ENCODE measurements at places on chromosomes 4 and X.

- no peak for DNase-seq
Measured at GRCh38 chrX:35166023-35166422, 223.4 kb downstream of the FAM47B start.

- DNase-seq = no peak
Measured at GRCh38 chrX:12779534-12779933, 11.7 kb upstream of the PRPS2 start.

DNA sequence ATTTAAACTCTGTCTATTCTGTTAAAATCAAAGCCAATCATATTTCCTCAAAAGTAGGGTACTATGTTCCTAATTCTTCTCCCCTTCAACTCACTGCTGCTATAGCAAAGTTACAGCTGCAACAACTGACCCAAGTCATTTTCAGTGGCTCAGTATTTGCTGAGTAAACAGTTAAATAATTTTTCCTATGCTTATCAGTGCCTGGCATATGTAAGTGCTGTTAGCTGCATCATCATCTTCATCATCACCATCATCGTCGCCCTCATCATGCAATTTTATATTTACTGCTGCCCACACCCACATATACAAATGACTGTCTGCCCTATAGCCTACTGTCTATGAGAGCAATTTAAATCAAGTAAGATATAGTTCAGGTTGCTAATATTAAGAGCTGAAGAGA lies 21.9 kb downstream of the COQ2 start:
- no peak for DNase-seq

GRCh38 chr4:186029571-186030398 lies 39.2 kb upstream of the TLR3 start:
- DNase-seq = no peak

- DNase-seq = no peak
Measured at GRCh38 chrX:151722241-151722846, 6.5 kb downstream of the FATE1 start.

- DNase-seq = no peak
Measured at GRCh38 chrX:109374262-109374960, 107.5 kb downstream of the GUCY2F start.

DNA sequence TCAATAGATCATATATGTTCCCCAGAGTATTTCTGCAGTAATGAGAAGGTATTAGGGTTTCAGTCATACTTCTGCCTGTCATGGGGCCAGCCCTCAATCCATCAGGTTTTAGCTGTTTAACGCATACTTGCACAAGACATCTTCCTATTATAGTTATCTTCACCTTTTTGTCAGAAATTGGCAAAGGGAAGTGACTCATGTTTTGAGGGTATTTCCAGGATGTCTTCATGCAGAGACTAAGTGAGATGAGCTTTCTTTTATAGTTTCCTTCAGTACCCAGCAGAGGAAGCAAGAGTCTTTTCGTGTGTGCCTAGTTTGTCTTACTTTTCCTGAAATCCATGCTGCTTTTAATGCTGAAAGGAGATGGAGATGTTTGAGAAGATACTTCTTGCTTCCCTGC lies 9.5 kb downstream of the CSTF2 start:
- no peak for DNase-seq

- DNase-seq = no peak
Measured at GRCh38 chr4:88618782-88619485, 26.7 kb downstream of the HERC3 start.

- DNase-seq = no peak
Measured at GRCh38 chrX:48451708-48452107, 18.4 kb downstream of the SLC38A5 start.

- no peak for DNase-seq
Measured at GRCh38 chrX:150100261-150100660, 162.0 kb upstream of the EOLA2 start.

- DNase-seq = no peak
Measured at GRCh38 chrX:137926090-137926489, 360.2 kb downstream of the ZIC3 start.

GRCh38 chr4:89619206-89619962 lies 217.6 kb downstream of the SNCA start:
- no peak for DNase-seq

DNA sequence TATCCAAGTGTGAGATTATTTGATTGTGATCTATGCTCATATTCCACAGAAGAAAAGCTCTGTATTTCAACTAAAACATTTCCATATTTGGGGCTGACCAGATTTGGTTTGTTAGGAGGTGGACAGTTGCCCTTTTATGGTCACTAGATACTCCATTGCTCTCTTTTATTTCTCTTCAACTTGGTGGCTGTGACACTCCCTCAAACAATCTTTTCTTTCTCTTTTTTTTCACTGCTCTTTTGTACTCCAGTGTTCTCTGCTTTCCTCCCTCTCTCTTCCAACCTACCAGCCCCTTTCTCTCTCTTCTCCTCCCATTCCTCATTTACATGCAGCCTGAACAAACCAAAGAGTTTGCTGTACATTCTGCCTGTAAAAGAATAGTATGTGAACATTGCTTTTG lies 48.8 kb downstream of the RBPJ start:
- DNase-seq = no peak

DNA sequence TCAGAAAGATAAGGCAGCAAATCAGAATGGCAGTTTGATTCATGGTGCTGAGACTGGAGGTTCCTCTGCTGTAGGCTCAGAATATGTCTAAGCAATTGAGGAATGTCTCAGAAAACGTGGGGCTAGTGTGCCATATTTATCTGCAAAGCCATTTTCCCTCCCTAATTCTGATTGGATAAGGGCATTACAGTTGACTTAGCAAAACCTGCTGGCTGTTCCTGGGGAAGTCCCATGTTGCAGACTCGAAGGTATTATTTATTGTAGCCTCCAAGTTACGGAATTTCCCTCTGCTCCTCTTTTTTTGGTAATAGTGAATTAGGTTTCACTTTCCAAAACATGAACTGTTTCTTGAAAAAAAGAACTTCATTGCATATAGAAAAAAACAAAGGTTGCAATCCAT lies at the start of gene CXCL10:
TSS of gene CXCL10 (minus strand) at position 109 of the 400 bp plus-strand sequence. CDS start at position 43, 66 bp downstream.
- DNase-seq = no peak

DNA sequence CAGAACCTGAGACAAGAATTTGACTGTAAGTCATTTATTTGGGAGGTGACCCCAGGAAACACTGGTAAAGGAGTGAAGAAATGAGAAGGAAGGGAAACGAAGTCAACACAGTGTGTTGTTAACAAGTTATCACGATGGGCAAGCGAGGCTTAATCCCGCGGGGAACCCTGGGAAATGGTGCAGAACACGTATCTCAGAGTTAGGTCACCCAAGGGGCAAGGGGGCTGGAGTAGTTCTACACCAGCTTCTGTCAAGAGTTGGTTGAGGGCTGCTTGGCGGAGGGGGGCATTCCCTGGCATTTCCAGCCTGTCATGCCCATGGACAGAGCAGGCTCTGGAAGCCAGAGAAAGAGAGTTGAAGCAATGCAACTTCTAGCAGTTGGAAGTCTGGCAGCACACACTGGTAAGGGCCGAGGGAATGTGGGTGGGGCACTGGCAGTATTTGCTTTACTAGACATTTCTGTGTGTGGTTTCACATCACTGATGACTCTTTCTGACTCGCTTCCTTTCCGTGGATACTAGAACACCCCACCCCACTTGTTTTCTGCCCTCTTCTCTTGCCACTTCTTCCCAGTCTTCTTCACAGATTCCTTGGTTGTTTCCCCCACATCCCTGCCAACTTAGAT lies 52.2 kb upstream of the ADGRG2 start:
- no peak for DNase-seq

GRCh38 chrX:131746491-131746968 lies 202.7 kb downstream of the OR13H1 start:
- no peak for DNase-seq

GRCh38 chrX:17798921-17799320 lies 61.6 kb downstream of the SCML1 start:
- DNase-seq = no peak

GRCh38 chrX:23304881-23305280 lies 29.8 kb upstream of the PTCHD1 start:
- DNase-seq = no peak

GRCh38 chr4:86974551-86974994 lies 39.8 kb downstream of the AFF1 start:
- DNase-seq = no peak

DNA sequence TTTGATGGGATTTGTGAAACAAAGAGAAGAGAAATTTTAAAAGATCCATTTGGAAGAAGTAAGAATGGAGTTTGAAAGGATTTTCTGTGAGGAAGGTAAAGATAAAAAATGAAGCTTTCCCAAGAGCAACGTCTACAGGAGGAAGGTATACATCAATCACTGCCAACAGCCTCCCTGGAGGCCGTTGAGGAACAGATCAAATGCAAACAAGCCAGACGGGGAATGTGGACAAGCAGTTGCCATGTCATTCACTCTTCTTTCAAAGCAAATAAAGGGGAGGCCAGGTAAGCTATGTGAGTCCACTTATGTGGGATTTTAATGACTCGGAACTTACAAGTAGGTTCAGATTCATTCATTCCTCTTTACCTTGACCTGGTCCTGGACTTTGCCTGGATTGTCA lies 1020.5 kb upstream of the AGA start:
- DNase-seq = no peak

DNA sequence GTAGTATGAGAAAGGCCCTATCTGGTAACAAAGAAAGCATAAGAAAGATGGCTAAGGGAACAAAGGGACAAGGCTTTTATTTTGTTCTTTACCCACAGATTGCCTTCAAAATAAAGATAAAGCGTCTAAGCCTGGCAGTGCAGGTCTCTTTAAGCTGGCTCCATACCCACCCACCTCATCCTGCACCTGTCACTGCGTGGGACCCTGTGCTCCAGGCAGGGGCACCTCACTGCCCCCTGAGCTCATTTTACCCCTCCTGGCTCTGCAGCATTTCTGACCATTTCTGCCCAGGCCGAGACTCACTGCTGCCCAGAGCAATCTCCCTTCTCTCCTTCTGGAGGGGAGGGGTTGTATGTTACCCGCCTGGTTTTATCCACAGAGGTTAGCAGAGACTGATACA lies 1.7 kb upstream of the CYP4V2 start:
- DNase-seq = no peak

- no peak for DNase-seq
Measured at GRCh38 chr4:80279751-80280150, 13.3 kb downstream of the FGF5 start.

DNA sequence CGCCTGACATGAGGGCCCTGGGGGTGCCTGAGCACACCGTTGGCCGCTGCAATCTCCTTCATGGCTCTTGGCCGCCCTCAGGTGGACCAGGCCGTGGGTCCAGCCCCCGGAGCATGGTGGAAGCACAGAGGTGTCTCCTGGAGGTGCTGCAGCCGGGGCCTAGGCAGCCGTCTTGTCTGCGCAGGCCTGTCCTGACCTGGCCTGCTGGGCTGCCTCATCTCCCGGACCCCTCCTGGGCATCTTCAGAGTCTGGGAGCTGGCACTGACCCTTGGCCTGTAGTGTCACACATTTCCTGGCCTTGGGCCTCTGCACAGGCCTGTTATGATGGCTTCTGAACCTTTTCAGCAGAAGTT lies 20.9 kb downstream of the UVSSA start:
- DNase-seq = no peak

DNA sequence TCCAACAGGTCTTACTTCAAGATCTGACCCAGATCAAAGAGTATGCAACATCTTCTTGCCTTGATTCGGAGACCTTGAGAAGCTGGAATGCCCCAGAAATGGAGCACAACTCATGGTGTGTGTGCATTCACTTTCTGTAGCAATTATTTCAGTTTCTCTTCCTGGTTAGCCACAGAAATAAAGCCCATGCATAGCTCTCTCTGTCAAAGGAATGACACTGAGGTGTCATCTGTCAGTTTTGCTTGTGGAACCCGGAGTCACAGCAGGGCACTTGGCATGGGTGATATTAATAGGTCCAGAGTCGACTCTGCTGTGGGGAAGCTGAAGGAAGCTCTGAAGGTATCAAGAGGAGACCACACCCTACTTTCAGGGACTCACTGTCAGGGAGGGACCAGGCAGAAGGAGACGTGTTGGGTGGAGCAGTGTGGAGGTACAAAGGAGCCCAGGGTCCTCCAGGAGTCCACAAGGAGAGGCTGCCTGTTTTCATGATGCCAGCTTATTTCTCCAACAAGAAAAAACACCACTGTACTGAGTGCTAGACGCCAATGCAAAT lies 10.7 kb downstream of the CLNK start:
- DNase-seq = no peak

GRCh38 chr4:94531991-94532789 lies 80.4 kb downstream of the PDLIM5 start:
- no peak for DNase-seq

DNA sequence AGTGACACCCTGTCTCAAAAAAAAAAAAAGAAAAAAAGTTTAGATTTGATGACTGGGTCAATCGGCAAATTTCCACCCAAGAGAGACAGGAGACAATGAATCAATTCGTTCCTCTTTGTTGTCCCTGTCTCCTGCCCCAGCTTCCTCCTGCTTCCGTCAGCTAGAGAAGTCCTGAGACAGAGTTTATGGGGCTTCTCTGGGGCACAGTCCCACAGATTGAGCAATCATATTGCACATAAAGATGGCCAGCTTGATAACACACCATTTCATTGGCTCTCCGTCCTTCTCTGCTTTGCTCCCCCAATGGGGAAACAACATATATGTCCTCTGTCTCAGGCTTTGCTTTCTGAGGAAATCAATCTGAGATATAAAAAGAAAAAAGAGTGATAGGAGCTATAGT lies 78.4 kb upstream of the FUNDC1 start:
- no peak for DNase-seq

DNA sequence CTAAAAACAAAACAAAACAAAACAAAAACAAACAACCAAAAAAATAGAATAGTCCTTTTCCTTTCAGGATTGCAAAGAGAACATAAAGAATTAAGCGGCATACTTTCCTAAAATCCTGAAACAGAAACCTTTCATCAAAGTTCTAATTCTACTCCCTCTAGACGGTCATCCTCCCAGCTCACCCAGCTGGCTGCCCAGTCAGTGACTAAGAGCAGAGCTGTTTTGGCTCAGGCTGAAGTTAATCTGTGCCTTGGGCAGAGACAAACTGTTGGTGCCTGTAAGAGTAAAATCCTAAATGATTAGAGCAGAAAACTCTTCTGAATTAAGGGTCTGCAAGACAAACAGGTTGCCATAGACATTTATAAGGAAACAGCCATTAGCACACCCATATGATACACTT lies 17.6 kb upstream of the WAS start:
- no peak for DNase-seq

- DNase-seq = no peak
Measured at GRCh38 chr4:15584785-15585184, 70.4 kb downstream of the FBXL5 start.

GRCh38 chr4:99234331-99235010 lies 15.4 kb upstream of the ADH6 start:
- no peak for DNase-seq

GRCh38 chr4:99504804-99505502 lies 5.9 kb upstream of the C4orf17 start:
- DNase-seq = no peak

- DNase-seq = no peak
Measured at GRCh38 chr4:184857441-184858121, 31.8 kb upstream of the ACSL1 start.

DNA sequence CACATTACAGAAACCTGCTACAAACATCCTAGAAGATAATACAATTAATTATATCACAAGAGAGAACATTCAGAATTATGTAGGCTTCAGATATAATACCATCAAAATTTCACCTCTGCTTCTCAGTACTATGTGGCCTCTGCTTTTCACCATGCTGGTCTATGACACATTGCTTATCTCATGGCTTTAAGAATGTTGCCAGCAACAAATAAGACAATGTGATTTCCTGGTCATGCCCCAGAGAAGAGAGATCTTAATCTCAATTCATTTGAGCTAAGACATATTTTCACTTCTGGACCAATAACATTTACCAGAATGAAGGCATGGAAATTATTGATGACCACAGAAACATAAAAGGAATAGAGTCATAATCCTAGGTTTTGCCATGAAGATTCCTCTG lies 1233.4 kb upstream of the ADGRL3 start:
- DNase-seq = no peak
